ENCODE measurements at places on chromosomes 2 and 18. TPM values are rescaled to one million over a fixed set of nuclear protein-coding genes. Genes with fewer than 3 reads are reported as not detected.

GRCh38 chr2:57343391-57344006 is 703.1 kb upstream of the VRK2 start:
- DNase-seq: no peak

DNA sequence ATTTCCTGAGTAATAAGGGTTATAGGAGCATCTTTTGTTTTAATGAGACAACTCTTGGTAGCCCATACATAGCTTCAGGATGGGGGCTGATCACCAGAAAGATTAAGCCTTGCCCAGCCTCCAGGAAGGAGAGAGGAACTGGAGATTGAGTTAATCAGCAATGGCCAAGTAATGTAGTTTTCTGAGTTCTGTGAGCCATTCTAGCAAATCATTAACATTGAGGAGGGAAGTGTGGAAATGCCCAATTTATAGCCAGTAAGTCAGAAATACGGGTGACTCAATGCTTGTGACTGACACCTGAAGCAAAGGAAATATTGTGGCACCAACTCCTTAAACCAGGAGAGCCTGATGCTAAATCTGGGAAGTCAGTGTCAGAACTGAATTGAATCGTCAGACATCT is 205.1 kb upstream of the SRD5A2 start:
- DNase-seq: no peak

GRCh38 chr18:54238173-54238936 is 13.9 kb upstream of the MBD2 start:
- DNase-seq: no peak

DBI gene
- 63.8 TPM for total RNA-seq

GAREM2 gene
- total RNA-seq: 2.3 TPM

GRCh38 chr18:37684590-37684989 is 119.0 kb upstream of the CELF4 start:
- no peak for DNase-seq

GRCh38 chr2:67716895-67717396 is 319.8 kb downstream of the ETAA1 start:
- DNase-seq: no peak

KLF11 gene
- 14.4 TPM for total RNA-seq

All from thoracic aorta (tissue), 2 donors.